ENCODE measurements at places on chromosomes 13 and 19. TPM values are rescaled to one million over a fixed set of nuclear protein-coding genes. Genes with fewer than 3 reads are reported as not detected.

ATP4A gene
- not detected for total RNA-seq

TNFSF9 gene
- 0.53 TPM for total RNA-seq

DNA sequence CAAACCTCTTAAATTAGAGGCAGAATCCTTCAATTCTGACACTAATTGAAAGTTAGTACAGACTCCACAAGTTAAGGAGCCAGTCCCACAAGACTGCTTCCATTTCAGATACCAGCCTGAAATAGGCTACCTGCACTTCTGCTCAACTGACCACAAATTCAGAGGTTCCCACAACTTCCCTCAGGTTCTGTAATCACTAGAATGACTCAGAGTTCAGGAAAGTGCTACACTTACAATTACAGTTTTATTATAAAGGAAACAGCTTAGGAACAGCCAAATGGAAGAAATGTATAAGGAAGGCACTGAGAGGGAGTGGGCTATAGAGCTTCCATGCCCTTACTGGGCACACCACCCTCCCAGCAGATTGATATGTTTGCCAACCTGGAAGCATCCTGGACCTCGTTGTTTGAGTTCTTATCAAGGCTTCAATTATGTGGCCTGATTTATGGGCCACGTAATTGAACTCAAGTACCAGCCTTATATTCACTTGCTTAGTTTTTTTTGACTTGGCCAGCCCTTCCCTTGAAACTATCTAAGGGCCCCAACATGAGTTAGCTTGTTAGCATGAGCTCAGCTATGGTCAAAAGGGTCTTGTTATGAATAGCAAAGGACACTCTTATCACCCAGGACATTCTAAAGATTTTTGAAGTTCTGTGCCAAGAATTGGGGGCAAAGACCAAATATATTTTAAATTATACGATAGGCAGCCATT lies 25.9 kb downstream of the NBEA start:
- no peak for DNase-seq

DNA sequence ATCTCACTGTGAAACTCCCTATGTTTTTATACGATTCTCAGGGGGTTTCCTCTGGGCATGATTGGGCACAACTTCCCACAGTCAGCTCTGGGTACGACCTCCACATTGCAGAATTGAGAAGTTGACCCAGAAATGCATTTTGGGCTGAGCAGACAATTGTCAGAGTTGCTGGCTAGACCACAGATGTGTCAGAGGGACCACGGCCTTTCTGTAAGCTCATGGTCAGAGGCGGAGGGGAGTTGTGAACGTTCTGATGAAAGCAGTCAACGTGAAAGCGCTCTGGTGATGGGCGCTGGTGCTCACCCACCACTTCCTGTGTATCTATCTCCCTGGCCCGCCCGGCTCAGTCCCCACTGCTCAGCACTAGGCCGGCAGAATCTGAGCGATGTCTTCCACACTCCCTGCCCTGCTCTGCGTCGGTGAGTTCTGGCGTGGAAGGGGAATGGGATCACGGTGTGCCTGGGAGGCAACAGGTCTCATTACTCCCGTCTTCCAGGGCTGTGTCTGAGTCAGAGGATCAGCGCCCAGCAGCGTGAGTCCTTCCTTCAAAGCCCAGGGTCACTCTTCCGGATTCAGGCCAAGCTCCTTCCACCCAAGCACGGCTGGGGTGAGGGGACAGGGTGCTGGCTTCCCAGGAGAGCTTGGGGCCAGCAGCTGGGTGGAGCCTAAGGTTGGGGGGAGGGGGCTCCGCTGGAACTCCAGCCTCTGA lies at the start of gene NCR1:
Gene NCR1 (plus strand): TSS at position 346 of the 709 bp plus-strand sequence. CDS start 40 bp downstream, at position 386.
- no peak for DNase-seq

DNA sequence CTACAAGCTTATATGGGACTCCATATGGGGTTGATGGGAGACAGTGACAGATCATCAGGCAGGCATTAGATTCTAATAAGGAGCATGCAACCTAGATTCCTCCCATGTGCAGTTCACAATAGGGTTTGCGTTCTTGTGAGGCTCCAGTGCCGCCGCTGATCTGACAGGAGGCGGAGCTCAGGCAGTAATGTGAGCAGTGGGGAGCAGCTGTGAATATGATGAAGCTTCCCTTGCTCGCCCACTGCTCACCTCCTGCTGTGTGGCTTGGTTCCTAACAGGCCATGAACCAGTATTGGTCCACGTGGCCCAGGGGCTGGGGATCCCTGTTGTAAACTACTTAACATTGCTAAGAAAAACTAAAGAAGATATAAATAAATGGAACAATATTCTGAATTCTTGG lies 378.4 kb downstream of the KCNRG start:
- no peak for DNase-seq

CPT1C gene
- not detected for total RNA-seq

- no peak for DNase-seq
Measured at GRCh38 chr13:30982906-30983305, 50.5 kb downstream of the TEX26 start.
